ENCODE measurements at places on chromosomes 4 and X. TPM values are rescaled to one million over a fixed set of nuclear protein-coding genes. Genes with fewer than 3 reads are reported as not detected.

GRCh38 chrX:132004728-132005127 lies 18.4 kb upstream of the STK26 start:
- no peak for DNase-seq

The PNPLA4 gene
- 24.0 TPM for total RNA-seq

GRCh38 chr4:113302051-113302450 lies 252.6 kb downstream of the ANK2 start:
- no peak for DNase-seq

GRCh38 chrX:41785685-41786084 lies 61.7 kb downstream of the GPR82 start:
- DNase-seq: no peak

The DKK2 gene
- not detected for total RNA-seq

- no peak for DNase-seq
These were observed 8.4 kb upstream of the SH3RF1 start for GRCh38 chr4:169279108-169279507.

The SSX2B gene
- not detected for total RNA-seq

DNA sequence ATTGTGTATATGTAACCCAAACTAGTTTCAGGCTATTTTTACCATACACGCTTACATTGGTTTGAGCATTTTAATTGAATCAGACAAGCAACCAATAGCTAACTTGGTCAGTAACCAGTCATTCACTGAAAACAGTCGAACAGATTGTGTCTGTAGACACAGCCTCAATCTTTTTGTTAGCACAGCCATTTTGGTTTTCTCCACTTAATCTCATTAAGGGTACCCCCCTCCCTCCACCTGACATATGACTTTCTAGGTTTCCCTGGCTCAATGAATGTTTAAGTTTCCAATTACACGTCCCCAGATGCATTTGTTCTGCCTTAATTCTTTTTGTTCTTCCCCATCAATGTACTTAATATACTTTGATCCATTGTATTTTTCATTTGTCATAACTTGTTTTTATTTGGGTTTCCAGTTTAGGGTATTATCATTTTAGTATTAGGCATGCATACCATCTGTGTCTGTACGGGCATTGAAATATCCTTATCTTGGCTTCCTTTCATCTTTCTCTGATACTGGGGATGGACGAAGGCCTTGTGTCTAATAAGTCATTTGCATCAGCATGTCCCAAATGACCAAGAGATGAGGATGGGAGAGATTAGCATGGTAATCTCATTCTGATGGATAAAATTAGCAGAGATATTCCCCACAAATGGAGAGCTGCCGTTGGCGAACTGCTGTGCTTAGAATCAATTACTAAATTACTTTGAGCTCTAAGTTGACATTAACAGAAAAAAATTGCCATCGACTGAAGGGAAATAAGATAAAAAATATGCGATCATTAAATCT lies 35.9 kb upstream of the PHOX2B start:
- DNase-seq: no peak

The SMIM10L2A gene
- 0.03 TPM for total RNA-seq

DNA sequence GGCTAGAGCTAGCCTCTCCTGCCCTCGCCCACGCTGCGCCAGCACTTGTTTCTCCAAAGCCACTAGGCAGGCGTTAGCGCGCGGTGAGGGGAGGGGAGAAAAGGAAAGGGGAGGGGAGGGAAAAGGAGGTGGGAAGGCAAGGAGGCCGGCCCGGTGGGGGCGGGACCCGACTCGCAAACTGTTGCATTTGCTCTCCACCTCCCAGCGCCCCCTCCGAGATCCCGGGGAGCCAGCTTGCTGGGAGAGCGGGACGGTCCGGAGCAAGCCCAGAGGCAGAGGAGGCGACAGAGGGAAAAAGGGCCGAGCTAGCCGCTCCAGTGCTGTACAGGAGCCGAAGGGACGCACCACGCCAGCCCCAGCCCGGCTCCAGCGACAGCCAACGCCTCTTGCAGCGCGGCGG lies at the start of gene AR:
AR (plus strand) TSS at position 204 of the 400 bp plus-strand sequence. CDS start 1,126 bp downstream, outside the sequence.
- DNase-seq: no peak

DNA sequence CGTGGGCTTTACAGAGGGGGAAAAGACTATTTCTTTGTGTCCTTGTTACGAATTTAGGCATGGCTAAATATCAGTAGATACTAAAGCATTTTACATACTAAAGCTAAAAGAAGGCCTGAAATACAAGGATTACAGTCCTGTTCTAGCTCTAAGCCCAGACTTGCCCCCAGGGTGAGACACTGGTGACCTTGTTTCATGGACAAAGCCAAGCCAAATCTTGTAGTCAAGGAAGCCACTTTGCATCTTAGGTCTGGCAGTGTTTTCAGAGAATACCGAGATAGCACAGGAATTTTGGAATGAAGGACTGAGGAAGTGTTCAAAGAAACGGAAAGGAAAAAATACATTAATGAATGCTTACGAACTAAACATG lies 733 bp upstream of the G3BP2 start:
- DNase-seq: no peak

DNA sequence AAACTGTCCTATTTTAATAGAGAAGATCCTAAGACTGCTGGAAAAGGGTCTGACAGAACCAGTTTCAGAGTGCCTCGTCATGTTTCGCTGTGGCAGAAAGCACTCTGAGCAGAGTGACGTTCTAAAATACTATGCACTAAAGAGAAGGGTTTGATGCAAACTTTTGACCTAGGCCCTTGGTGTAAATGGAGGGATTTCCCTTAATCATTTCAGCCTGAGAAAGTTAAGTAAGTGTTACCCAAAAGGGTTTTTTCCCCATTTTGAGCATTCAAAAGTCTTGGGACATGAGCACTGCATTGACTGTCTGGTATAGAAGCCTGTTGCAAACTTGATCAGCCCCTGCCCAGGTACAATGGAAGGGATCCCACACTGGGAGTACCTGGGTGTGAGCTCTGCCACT lies 157.5 kb upstream of the ATOH1 start:
- DNase-seq: no peak

- DNase-seq: no peak
These were observed 216.6 kb downstream of the KDR start for GRCh38 chr4:54908763-54909162.

- DNase-seq: no peak
These were observed 686.0 kb downstream of the PDHA2 start for GRCh38 chr4:96525898-96526297.

The ARMCX4 gene
- total RNA-seq: 0.90 TPM

The KCNIP4 gene
- not detected for total RNA-seq

DNA sequence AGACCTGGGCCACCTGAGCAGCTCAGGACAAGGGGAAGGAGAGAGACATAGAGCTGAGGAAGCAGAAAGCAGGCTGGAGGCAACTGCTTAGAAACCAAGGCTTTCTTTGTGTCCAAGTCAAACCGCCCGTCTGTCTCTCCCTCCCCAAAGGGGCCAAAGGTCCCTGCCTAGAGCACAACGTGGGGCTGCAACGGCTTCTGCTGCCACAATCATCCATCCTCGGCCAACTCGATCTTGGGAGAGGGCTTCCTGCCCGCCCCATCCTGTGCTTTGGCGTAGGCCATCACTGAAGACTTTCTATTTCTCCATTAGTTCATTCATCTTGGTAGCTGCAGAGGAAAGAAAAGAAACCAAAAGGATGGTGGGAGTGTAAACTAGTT lies 1.7 kb upstream of the TREX2 start:
- no peak for DNase-seq

- no peak for DNase-seq
These were observed 452 bp upstream of the RAI2 start for GRCh38 chrX:17861489-17862011.

- no peak for DNase-seq
These were observed 23.4 kb downstream of the INTU start for GRCh38 chr4:127656047-127656680.

DNA sequence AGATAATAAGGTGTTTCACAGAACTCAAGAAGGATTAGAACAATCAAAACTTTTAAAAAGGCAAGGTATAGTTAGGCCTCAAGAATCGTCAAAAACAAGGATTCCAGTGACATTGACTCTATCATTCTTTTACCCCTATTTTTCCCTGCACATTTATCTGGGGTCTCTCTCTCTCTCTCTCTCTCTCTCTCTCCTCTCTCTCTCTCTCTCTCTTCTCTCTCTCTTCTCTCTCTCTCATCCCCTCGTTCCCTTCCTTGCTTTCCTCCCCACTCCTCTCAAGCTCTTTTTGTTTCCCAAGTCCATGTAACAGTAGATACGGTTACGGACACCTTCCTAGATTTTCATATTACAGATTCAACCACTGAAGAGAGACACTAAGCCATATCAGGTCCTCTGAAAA lies 3.2 kb upstream of the TMLHE start:
- DNase-seq: no peak

The TAF7L gene
- total RNA-seq: not detected

GRCh38 chr4:169682372-169683047 lies 62.1 kb downstream of the CLCN3 start:
- no peak for DNase-seq

The MTMR1 gene
- total RNA-seq: 31.8 TPM

The SOX3 gene
- not detected for total RNA-seq

The MAGEA8 gene
- not detected for total RNA-seq

The TMEM271 gene
- total RNA-seq: not detected

DNA sequence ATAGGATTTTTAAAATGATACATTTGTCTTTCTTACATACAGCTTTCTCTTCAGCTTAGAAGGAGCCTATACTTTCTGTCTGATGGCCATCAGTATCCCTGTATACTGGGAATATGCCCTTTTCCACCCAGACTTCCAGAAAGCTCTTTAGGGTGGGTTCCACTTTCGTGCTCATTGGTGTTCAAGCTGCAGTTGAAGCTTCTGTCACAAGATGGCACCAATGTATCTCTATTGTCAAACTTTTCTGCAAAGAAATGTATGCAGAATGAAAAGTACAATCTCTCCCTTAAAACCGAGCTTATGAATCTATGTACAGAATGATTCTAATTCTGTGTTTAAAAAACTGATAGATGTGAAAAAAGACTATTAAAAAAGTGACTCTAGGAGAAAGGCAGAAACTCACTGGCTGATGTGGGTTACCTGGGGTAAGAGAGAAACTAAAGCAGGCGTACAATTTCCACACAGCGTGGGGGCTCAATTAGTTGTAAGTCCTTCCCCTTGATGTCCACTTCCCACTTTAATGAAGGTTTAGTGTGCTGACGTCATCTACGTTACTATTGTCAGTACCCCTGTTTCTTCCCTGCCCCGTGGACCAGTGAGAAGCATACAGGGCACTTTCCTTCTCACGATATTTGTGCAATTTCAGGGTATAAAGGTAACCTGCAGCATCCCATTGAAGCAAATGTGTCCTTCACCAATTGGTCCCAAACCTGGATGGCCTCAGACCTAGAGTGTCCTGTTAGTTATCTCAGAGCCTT lies 57.3 kb upstream of the TCEAL2 start:
- peak; percentile 1 for DNase-seq

DNA sequence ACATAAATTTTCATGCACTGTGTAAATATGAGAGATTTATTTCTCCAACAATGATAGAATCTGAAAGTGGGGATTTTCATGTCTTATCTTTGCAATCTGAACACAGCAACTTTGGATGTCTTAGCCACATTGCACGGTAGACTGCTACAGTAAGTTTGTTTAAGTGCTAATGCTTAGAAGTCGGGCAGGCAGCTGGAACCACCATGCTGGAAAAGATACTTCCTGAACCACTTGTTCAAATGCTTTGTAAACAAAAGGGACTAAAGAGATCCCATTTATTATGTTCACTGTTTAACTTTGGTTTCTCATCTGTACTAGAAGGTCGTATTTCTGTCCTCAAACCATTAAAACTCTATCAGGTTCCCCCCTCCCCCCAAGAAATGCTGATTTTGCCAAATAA lies 555.9 kb upstream of the DIPK2B start:
- DNase-seq: no peak

DNA sequence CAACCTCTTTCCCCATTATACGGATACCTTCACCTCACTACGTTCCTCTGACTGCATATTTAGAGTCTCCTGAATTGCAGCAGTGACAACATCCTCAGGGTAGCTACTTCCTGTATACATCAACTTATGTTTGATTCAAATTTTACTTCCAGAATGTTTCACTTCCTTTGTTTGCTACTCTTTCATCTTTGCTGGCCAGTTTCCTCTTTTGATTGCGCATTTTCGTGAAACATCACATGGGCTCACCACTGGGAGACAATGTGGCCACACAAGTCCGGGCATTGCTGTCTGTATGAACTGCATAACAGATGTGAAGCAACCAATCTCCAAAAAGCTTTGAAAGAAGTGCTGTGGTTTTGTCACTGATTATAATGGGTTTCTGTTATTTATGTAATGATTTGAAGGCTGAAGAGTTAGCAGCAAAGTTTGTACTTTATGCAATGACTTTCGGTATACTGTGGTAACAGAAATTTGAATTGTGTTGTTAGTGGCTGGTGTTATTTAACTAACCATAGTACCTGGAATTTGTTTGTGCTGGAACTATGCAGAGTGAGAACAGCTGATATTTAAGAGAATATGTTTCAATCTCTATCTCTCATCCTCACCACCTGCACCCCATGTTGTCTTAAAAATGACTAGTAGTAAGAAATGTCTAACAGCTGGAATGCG lies 7.4 kb downstream of the SNCA start:
- DNase-seq: peak; percentile 27

The PIR gene
- total RNA-seq: 5.0 TPM

DNA sequence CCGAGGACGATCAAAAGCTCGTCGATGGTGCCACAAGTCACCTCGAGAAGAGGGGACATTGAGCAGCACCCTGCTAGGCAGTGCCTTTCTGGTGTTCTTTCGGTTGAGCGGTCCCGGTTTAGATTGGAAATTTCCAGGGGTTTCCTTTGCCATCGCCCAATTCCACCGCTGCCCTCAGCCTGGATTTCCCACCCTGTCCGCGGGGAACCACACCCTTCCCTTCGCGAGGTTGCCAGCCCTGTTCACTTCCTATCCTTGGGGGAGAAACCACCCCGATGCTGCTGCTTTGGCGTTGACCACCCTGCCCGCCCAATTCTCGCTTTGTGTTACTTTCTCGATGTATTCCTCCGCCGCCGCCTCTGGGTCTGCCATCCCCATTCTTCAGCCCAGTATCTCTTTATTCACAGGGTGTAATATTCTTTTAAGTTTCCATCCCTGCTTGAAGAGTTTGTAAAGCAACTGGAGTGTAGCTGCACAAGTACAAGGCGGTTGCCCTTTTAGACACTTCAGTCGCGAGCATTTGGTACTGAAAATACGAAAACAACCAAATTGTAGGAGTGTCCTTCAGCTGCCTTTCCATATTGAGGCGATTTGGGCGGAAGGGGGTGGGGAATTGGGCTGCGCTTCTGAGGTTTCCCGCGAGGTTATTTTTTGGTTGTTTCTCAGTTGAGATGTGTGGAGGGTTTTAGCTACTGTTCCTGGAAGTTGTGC lies 1.1 kb downstream of the OGT start:
- DNase-seq: no peak

The ALG13 gene
- 30.5 TPM for total RNA-seq

DNA sequence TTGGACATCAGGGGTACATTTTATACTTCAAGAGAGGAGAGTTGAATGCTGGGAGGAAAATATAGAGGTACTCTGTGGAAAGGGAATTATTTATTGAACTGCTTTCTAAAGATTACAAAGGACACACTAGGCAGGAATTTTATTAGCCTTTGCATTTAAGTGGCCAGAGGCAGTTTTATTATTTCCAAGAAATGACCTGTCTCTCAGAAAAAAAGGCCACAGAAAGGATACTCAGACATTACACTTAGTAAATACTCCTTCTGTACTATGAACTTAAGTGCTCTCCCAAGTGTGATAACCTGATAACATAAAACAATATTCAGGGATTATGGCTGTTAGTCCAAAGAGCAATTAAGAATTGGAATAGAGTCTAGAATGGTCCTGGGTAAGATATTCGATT lies 7.5 kb downstream of the LRRC66 start:
- DNase-seq: no peak

Measured in GM12878 (cell line).